ENCODE measurements at places on chromosomes 2 and 18.
A peak's percentile ranks its signal among the peaks of the same experiment; 100 is the strongest.

GRCh38 chr2:111896024-111896423 lies 2.4 kb upstream of the MERTK start:
- DNase-seq, result no peak

DNA sequence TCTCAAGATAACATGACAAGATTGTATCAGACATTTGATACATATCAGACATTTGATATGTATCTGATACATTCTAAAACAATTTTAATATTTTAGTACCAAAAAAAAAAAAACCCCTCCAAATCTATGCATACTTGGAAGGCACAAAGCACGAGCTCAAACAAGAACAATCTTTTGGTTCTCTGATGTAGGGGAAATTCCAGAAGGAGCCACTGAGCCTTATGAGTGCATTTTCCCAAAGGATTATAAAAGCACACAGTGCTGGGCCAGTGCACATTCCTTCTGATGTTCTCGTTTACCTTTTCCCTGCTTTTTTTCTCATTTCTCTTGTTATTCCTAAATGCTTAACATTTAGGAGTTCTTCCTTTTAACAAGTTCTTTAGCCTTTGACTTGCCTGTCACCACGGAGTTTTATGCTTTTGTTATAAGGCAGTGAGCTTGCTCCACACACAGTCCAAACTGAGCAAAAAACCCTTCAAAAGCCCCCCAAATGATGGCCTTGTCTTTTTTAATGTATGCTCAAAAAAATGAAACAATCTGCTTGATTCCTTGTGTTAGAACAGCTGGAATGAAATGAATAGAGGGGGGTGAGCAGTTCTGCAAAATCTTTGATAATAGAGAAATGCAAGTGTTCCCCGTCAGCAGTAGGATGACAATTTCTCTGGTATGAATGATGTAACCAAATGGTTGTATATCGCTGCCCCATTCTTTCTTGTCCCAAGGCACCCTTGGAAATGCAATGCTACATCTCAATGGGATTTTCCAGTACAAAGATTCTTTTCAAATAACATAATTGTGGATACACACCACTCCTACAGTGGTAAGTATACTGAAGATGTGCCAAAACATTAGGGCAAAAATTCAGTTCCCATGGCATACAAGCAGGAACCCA lies 597.2 kb upstream of the ZEB2 start:
- no peak for DNase-seq

DNA sequence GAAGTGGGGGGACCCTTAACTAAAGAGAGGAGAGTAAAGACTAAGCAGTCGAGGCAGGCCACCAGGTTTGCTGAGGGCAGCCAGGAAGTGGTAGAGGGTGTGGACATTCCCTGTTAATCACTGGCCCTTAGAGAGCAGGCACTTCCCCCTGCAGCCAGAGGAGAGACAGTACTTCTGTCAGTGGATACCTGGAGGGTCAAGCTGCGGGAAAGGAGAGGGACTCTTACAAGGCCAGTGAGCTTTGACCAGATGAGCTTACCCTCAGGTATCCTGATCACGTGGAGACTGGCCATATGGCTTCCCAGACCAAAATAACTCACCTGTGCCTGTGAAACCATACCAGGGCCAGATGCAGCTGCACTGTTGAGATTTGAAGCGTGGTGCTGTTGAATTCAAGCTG lies 28.6 kb downstream of the ITGA6 start:
- DNase-seq, result no peak

DNA sequence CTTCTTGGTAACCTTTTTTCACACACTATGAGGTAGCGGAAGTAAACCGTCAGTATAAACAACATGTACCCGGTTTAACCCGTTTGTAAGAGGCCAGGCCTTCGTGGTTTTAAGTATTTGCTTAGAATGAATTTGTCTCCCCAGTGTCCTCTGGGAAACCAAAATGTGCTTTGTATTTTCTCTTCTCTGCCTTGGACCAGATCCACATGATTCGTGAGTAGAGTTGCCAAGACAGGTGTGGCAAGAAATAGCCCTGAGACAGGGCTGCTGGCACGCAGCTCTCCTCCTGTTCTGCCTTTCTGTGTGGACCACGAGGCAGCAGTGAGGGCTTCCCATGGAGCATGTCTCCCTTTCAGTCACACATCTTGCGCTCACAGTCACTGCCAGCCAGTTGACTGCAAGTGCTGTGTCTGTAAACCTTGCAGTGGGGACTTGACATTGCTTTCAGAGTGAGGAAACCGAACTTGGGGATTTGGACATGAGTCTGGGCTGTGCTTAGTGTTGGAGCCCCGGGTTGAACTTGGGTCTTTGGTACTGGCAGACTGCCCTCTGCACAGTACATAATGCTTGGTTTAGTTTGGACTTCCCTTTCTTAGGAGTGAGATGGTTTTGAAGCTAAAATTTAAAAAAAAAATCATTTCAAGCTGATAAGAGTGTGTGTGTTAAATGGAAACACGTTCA lies 19.1 kb downstream of the BCL2L11 start:
- no peak for DNase-seq

- DNase-seq, result no peak
Measured at GRCh38 chr2:152743002-152743401, 24.6 kb downstream of the ARL6IP6 start.

- DNase-seq, result no peak
Measured at GRCh38 chr2:120937686-120938044, 202.0 kb downstream of the GLI2 start.

- DNase-seq, result peak; percentile 28
Measured at GRCh38 chr2:204110338-204110741, 173.8 kb downstream of the ICOS start.

DNA sequence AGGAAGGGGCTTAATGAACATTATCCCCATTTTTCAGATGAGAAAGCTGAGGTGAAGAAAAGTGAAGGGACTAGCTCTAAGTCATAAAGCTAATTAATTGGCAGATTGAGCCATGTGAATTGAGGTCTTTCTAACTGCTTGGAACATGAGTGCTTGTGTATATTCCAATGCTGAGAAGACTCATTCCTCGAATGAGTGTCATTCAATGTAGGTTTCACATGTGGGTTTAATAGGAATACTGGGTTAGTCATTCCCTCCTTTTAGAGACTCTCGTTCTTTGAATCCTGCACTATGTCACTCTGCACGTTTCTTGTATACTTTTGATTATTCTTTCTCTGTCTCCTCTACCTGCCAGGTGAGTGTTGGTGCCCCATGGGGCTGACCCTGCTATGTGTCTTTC lies 218.2 kb downstream of the HRH4 start:
- no peak for DNase-seq
